Amniotic stem cell (primary cell): ENCODE measurements at places on chromosomes 7 and 10.

DNA sequence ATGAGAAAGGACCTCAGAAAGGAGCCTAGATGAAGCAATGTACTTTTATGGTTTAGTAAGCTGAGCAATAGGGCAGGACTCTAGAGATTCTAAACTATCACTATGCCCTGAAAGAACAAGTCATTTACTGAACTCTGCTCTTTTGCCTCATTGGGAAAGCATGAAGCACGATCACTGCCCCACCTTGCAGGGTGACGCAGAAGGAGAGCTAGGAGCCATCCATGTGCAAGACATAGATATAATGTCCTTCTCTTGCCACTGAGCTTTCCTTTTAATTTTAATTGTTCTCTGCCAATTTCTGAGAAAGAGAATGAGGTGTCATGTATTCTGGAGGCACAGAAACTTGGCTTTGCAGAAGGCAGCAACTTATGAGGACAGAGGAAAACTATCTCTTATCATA is 108.3 kb downstream of the SORCS1 start:
- no peak for DNase-seq

DNA sequence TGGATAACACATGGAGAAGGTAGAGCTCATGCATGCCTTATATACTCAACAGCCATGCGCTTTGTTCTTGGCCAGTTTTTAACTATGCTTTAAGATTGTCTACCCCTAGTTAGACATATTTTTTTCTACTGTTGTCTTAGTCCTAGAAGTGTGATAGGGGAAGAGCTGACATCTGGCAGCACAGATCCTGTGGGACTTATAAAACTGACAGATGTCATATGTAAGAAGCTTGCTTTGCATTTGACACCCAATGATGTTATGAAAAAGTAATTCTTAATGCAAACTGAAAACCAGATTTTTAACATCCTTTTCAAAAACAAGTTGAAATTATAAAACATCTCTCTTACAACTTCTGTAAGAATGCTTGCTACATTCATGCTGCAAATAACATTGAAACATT is 715.9 kb upstream of the LRRN3 start:
- no peak for DNase-seq

GRCh38 chr10:119285495-119286267 is 78.3 kb downstream of the GRK5 start:
- DNase-seq = no peak

DNA sequence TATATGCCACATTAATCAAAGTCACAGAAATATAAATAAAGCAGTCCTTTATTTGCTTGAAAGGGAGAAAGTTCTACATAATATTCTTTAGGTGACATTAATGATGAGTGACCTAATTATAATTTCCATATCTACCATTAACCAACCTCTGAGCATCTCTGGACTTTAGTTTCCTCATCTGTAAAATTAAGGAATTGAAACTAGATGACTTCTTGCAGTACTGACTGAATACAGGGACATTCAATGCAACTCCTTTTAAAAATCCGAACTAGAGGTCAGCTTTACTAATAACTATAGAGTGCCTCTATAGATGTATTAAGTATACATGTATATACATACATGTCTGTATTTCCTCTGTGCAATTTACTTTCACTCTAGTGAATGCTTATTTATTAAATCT is 3.9 kb downstream of the FMC1 start:
- DNase-seq = no peak

- no peak for DNase-seq
These were observed 235.5 kb upstream of the INHBA start for GRCh38 chr7:41938371-41938770.

- DNase-seq = no peak
These were observed 1.9 kb downstream of the TBXAS1 start for GRCh38 chr7:139830782-139831501.

GRCh38 chr7:28889290-28889689 is 68.8 kb downstream of the TRIL start:
- no peak for DNase-seq

DNA sequence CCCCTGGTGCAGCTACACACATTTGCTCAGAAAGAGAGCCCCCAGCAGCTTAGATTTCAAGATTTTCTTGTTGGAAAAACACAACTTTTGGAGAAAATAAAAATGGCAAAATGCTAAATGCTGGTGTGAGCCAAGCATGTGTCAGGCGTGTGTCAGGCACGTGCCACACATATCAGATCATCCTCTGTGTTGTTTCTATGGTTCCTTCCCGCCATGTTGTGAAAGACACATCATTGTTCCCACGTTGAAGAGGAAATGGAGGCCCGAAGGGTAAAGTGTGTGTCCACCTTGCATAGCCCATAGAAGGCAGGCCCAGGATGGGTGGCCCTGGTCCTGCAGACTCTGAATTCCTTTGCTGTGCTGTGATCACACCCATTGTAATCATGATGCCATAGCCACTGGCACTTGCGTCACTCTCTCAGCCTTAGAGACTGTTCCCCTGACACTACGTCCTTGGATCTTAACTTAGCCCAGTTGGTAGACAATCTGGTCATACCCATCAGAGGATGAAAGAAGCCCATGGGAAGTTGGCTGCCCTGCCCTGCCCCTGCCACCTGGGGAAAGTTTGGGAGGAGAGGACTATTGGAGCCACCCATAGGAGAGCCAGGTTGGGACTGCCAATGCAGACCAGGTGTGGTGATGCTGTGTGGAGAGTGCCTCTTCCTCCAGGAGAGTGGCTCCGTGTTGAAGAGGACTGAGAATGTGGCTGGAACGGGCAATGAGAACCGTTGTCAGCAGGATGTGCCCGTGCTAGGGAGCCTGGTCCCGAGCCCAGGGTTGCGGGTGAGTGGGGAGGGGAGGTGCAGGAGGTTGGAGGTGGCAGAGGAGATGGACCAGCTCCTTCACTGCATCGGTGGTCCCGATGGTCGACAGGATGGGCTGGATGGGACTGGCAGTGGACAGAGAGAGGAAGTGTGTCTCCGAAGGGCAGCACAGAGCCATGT is 65.6 kb upstream of the IGFBP3 start:
- no peak for DNase-seq

GRCh38 chr10:44411251-44411650 is 26.4 kb upstream of the CXCL12 start:
- DNase-seq = no peak

DNA sequence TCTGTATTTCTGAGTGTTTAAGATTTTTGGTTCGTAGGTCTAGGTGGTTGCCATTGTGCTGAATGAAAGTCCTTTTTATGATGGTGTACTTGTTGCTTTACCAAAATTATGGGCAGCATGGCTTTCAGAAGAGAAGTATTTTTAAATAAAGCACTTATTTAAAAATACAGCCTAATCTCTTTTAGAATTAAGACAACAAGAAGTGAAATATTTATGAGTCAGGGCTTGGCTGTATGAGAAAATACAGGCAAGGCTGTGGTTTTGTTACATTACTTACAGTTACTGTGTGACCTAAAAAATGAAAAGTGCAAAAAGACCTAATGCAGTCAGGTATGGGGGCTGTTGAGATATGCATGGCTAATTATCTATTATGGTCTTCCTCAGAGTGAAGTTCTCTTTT is 185.2 kb upstream of the PPP1R3A start:
- no peak for DNase-seq

GRCh38 chr10:93541402-93542357 is 24.8 kb upstream of the FFAR4 start:
- DNase-seq = peak; percentile 10

DNA sequence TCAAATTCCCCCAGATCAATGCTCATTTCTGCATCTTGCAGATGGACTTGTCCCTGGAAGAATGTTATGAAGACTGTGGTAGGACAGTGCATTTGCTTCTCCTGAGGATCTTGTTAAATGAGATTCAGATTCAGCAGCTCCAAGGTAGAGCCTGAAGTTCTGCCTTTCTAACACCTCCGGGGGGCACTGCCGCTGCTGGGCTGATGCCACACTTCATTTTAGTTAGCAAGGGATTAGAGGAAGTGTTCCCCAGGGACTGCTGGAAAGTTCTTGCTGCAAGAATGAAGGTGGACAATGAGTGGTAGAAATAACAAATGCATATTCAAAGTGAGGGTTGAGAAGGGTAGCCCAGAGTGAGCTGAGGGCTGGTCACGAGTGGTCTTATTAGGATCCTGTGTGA is 434.3 kb upstream of the AKR1E2 start:
- no peak for DNase-seq

DNA sequence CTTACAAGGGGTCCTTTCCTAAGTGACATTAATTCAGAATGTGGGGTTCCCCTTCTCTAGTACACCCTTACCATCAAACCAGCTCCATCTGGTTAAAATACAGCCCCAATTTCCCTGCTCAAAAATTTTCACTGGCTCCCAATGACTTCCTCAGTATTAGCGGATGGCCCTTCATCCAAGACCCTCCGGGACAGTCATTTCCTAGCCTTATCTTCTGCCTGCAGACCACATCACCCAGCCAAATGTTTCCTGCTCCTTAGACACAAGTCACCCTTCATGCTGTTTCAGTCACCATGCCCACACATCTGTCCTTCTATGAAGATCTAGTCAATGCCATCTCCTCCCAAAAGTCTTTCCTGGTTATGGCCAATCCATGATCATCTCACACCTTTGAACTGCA is 45.2 kb downstream of the PARD3 start:
- no peak for DNase-seq

DNA sequence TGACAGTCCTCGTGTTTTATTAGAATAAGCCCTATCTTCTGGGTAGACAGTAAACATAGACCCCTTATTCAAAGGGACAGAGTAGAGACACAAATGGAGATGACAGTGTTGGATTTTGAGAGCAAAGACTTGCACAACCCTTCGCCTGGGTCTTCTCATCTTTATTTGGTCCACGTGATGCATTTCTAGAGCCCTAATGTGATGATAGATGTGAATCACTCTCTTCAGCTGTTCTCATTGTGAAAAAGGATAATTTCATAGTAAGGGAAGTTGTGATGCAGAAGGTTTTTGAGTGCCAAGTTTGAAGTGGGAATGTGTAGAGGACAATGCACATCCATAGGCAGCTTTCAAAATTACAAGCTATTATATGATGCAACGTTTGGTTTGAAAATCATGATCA is 86.3 kb downstream of the CREB5 start:
- DNase-seq = no peak

- DNase-seq = no peak
These were observed 45.4 kb upstream of the NPSR1 start for GRCh38 chr7:34612661-34613060.

DNA sequence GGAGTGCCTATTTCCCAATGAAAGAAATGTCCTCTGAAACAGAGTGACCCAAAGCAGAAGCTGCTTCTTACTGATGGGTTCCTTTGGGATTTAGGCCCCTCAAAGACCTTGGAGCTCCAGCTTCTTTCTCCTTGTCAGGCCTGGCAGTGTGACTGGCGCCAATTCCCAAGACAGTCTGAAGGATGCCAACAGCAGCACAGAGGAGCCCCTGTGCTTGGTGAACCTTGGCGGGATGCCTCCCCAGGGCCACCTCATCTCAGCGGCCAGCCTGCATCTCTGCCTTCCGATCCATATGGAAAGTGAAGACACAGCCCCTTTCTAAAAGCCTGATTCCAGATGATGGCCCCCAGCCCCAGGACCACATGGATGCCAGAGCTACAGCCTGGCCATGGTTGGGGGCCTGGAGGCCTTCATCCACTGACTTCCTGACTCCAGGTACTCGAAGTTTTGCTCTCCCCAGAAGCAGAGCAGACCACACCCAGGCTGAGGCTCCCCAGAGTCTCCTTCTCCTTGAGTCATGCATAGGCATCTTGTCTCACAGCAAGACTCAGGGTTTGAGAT is 45.4 kb downstream of the FBXW4 start:
- DNase-seq = no peak

GRCh38 chr10:133257489-133258065 is 19.1 kb downstream of the ADAM8 start:
- no peak for DNase-seq

DNA sequence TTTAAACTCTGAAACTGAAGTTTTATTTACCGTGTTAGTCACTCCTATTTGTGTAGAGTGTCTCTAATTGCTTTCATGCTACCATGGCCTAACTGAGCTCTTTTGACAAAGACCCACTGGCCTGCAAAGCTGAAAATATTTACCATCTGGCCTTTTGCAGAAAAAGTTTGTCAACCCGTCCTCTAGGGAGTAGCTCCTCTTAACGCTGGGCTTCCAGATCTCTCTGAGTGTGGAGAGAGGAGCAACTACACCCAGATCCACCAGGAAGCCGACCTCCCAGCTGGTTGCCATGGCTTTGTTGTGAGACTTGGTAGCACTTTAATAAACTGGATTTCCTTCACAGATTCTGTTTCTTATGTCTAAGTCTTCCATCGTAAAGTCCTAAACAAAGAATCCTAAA is 4.2 kb upstream of the C10orf71 start:
- no peak for DNase-seq

GRCh38 chr7:30147785-30148184 is 13.0 kb downstream of the MTURN start:
- no peak for DNase-seq

- DNase-seq = no peak
These were observed 74.9 kb upstream of the PPIF start for GRCh38 chr10:79272353-79272752.

DNA sequence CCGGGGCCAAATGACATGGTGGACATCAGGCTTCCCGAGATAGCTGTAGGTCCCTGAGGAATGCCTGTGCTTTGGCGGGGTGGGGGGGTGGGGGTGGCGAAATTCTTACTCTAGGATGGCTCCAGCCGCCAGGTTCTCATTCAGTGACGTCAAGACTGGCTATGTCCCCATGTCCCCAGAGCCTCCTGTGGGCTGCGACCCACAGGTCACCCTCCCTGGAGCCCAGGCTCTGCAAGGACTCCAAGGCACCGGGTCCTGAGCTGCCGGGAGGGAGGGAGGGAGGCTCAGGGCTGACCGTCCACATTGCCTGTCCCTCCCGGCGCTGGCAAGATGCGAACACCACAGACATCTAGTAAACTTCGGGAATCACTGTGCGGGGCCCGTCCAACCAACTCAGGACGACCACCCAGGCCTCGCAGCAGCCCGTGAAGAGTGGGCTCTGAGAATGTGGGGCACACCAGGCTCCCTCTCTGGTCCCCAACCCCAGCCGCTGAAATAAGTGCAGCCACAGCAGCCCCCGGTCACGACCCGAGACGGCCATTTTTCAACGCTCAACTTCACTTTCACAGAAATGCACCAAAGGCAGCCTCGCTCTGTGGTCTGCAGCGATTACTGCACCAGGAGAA is 12.6 kb downstream of the GPR146 start:
- DNase-seq = no peak

DNA sequence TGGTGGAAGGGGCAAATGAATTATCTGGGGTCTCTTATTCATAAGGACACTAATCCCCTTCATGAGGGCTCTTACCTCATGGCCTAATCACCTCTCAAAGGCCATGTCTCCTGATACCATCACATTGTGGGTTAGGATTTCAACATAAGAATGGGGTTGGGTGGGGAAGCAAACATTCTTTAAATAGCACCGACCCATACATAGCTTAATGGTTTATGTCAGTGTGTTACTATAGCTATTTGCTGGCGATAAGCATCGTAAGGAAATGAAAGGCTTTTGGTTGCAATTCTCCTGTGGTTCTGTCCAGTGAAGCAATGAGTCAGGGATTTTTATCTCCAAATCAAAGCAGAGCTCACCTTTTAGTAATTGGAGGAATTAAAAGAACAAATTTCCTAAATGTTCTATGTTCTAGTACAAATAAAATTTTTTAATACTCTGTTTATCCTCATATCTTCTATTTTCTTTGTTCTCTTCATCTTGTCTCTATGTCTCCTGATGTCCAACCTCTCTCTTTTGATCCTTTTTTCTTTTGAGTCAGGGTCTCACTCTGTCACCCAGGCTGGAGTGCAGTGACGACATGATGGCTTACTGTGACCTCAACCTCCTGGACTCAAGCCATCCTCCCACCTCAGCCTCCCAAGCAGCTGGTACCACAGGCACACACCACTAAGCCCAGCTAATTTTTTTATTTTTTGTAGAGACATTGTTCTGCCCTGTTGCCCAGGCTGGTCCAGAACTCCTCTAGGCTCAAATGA is 57.0 kb upstream of the GLCCI1 start:
- peak; percentile 1 for DNase-seq
